Smooth muscle cell of the umbilical artery (primary cell): ENCODE measurements at places on chromosomes 1 and 21. TPM values are rescaled to one million over a fixed set of nuclear protein-coding genes. Genes with fewer than 3 reads are reported as not detected.

Gene SMG5
- total RNA-seq = 43.7 and 73.2 TPM in 2 replicates

Gene LDLRAP1
- total RNA-seq = 20.5 and 28.1 TPM in 2 replicates

Gene KRTAP21-2
- total RNA-seq = not detected in 2 replicates

Gene AZIN2
- 7.2 and 30.3 TPM in 2 replicates for total RNA-seq

Gene ZRANB2
- total RNA-seq = 37.4 and 64.4 TPM in 2 replicates

Gene AMY1C
- total RNA-seq = not detected in 2 replicates

Gene RGS7
- total RNA-seq = not detected in 2 replicates

Gene CROCC
- total RNA-seq = 14.2 and 20.5 TPM in 2 replicates

Gene PPIAL4G
- total RNA-seq = not detected in 2 replicates

Gene NR1I3
- not detected in 2 replicates for total RNA-seq

Gene EPHA8
- not detected in 2 replicates for total RNA-seq

Gene NFASC
- total RNA-seq = 10.1 and 35.9 TPM in 2 replicates

Gene ADAMTSL4
- 2.7 and 3.3 TPM in 2 replicates for total RNA-seq

Gene CNKSR1
- total RNA-seq = 0.30 and 0.74 TPM in 2 replicates

Gene TMEM61
- total RNA-seq = not detected in 2 replicates

Gene FLG
- under 0.01 and 0.09 TPM in 2 replicates for total RNA-seq

Gene SLC22A15
- 4.5 and 7.7 TPM in 2 replicates for total RNA-seq

Gene MSH4
- total RNA-seq = 0.46 and 0.59 TPM in 2 replicates

Gene PHC2
- total RNA-seq = 65.6 and 137 TPM in 2 replicates

Gene PDPN
- 0.30 TPM in 1 of 2 replicates, not detected in the other for total RNA-seq

Gene RXRG
- not detected in 2 replicates for total RNA-seq

Gene UTS2
- not detected in 2 replicates for total RNA-seq

Gene IGSF3
- 0.89 and 2.4 TPM in 2 replicates for total RNA-seq

Gene ADGRB2
- 24.9 and 28.5 TPM in 2 replicates for total RNA-seq

Gene TMEM125
- not detected in 2 replicates for total RNA-seq

Gene DDR2
- 188 and 189 TPM in 2 replicates for total RNA-seq

Gene ACTA1
- total RNA-seq = 0.14 TPM in 1 of 2 replicates, not detected in the other

Gene FMOD
- total RNA-seq = 7.3 and 48.1 TPM in 2 replicates

Gene LAMTOR5
- total RNA-seq = 27.5 and 36.5 TPM in 2 replicates

Gene COL16A1
- total RNA-seq = 200 and 541 TPM in 2 replicates

Gene A3GALT2
- not detected in 2 replicates for total RNA-seq

Gene IPO13
- 19.0 and 27.9 TPM in 2 replicates for total RNA-seq

Gene BATF3
- total RNA-seq = 0.42 and 0.59 TPM in 2 replicates

Gene HSD3B2
- total RNA-seq = not detected in 2 replicates

Gene LYST
- 17.5 and 20.9 TPM in 2 replicates for total RNA-seq

Gene CHODL
- not detected in 2 replicates for total RNA-seq

Gene LELP1
- total RNA-seq = not detected in 2 replicates

Gene HNRNPR
- 60.6 and 87.4 TPM in 2 replicates for total RNA-seq

Gene MFAP2
- 34.6 and 44.5 TPM in 2 replicates for total RNA-seq

Gene ZNF496
- 12.8 and 19.7 TPM in 2 replicates for total RNA-seq

Gene FAM167B
- total RNA-seq = 0.78 TPM in 1 of 2 replicates, not detected in the other

Gene ATP6V1G3
- not detected in 2 replicates for total RNA-seq

Gene BCAN
- total RNA-seq = not detected in 2 replicates

Gene ELAVL4
- total RNA-seq = not detected in 2 replicates

Gene TFF3
- not detected in 2 replicates for total RNA-seq

Gene TCEA3
- total RNA-seq = 9.8 and 13.9 TPM in 2 replicates

Gene KIF14
- total RNA-seq = 0.89 and 8.8 TPM in 2 replicates

Gene UMODL1
- not detected in 2 replicates for total RNA-seq

Gene MRPL9
- 63.7 and 63.8 TPM in 2 replicates for total RNA-seq

Gene COL9A2
- total RNA-seq = 0.59 and 0.78 TPM in 2 replicates

Gene CFHR2
- total RNA-seq = not detected in 2 replicates
